ENCODE measurements at places on chromosomes 3 and 15.

GRCh38 chr15:101058735-101059134, 139.6 kb downstream of the LRRK1 start:
- DNase-seq = no peak

DNA sequence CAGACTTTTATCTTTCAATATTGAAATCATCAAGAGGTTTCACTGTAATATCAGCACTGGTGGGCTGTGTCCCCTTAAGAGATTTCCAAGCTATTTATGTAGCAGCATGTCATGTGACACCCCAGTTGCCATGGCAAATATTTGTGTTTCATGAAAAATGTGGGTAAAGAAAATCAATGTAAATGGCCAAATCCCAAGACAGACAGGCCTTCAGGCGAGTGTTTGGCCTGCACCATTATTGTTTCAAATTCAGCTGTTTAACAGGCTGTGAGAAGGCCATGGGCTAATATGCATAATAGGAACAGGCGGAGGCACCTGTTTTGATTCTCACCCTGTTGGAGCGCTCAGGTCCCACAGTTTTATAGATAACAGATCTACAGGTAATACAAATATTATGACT, 104.2 kb downstream of the IQCH start:
- DNase-seq = no peak

GRCh38 chr3:143974271-143975238, 2.9 kb downstream of the DIPK2A start:
- no peak for DNase-seq

GRCh38 chr3:107880702-107881101, 210.1 kb downstream of the CD47 start:
- DNase-seq = no peak

GRCh38 chr3:196697270-196697669, 14.8 kb downstream of the CEP19 start:
- no peak for DNase-seq
